ENCODE measurements at places on chromosomes 12 and 14. TPM values are rescaled to one million over a fixed set of nuclear protein-coding genes. Genes with fewer than 3 reads are reported as not detected.
A peak's percentile ranks its signal among the peaks of the same experiment; 100 is the strongest.

- no peak for DNase-seq
These were observed 873.6 kb downstream of the C12orf50 start for GRCh38 chr12:87155621-87156020.

KRT83 gene
- not detected for total RNA-seq

AVPR1A gene
- total RNA-seq: not detected

- DNase-seq: no peak
These were observed 509.6 kb downstream of the FUT8 start for GRCh38 chr14:65922142-65922541.

APOLD1 gene
- 3.4 TPM for total RNA-seq

DNA sequence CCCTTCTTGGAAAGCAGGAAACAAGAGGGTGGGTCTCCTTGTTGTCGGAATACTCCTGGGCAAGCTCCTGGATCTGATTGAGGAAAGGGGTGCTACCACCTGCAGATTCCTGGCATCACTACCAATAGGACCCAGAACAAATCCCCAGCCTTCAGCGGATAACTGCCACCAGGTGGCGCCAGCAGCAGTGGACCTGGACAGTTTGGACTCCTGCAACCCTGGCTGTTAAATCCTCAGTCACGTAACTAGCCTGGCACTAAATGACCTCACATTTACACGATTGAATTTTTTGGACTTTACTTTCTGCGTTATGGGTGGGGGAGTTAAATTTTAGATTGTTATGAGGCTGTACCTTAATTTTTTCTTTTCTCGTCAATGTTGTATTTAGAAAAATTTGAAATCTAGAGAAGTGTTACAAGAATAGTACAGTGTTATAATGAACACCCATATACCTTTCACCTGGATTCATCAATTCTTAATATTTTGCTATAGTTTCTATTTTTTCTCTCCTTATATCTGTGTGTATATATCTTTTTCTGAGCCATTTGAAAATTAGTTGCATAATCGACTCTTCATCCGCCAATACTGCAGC lies 95.6 kb downstream of the GAS2L3 start:
- peak; percentile 67 for DNase-seq

- DNase-seq: no peak
These were observed 499.2 kb upstream of the ATP2B1 start for GRCh38 chr12:90207799-90208198.

GRIP1 gene
- 0.53 TPM for total RNA-seq

CSAD gene
- total RNA-seq: 23.7 TPM

GRCh38 chr12:105822131-105823105 lies 316.3 kb downstream of the NUAK1 start:
- no peak for DNase-seq

- no peak for DNase-seq
These were observed 15.4 kb upstream of the TMEM120B start for GRCh38 chr12:121697093-121697698.

DNA sequence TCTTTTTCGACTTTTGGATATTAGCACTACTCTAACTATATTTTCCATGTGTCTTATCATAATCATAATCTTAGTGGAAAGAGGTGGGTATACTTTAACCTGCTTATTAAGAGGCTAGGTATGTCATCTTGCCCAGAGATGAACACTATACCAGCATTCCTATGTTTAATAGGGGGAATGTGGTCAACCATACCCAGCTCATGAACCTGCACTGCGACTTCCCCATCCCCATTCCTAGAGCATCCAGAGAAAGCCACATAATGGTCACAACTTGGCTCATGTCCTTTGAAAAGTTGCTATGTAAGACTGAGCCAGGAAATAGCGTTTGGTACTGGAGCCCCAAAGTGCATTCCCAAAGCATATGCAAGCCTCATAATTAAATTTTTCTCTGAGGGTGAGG lies 55.2 kb downstream of the TMCC3 start:
- no peak for DNase-seq

- DNase-seq: no peak
These were observed 63.0 kb downstream of the SLC25A47 start for GRCh38 chr14:100386121-100386520.

GRCh38 chr14:66405158-66405557 lies 81.0 kb upstream of the CCDC196 start:
- DNase-seq: no peak

GRCh38 chr12:47164724-47165439 lies 85.1 kb upstream of the AMIGO2 start:
- DNase-seq: no peak

TSPAN19 gene
- not detected for total RNA-seq

DNA sequence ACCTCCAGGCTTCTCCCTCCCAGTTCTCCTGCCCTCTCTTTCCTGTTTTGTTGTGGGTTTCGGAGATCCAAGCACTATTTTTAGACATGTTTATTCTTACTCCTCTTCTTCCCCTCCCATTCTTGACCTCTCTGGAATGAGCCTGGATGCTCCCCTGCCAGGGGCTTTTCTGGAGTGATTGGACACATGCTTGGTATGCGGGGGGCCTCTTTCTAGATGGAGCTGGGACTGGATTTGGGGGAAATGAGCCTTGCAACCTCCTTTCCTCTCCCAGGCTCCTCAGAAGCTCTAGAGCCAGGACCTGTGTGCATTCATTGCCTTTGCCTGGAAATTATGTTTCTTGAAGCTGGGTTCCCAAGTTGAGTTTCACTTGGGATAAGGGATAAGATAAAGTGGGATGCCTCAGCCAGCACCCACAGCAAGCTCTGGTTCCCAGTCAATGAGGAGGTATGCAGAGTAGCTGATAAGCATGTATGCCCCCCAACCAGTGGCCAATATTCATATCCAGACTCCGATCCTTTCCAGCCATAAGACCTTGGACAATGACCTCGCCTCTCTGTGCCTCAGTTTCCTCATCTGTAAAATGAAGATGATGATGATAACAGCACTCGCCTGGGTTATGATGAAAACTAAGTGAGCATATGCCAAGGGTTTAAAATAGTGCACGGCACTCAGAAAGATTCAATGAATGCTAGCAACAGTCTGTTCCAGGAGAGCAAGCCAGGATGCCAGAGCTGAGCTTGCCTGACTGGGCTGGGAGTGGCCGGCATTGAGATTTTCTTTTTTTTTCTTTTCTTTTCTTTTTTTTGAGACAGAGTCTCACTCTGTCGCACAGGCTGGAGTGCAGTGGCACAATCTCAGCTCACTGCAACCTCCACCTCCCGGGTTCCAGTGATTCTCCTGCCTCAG lies 97.8 kb downstream of the SCARB1 start:
- DNase-seq: no peak

DNA sequence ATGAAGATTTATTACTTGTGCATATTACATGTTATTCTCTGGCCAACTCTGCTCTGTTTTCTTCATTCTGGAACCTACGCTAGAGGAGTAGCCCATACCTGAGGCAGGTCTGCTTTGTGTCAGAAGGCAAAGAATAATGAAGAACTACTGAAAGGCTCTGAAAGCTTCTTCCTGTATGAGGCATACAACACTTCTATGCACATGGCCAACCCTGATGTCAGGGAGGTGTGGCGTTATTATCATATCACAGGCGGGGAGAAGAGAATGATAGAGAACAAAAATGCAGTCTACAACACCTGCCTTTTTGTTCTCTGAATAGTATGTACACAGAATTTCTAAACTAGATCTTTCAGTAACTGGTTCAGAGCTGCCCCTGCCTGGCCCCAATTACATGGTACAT lies 32.5 kb upstream of the CRY1 start:
- no peak for DNase-seq
